Central memory CD4-positive, alpha-beta T cell (primary cell): ENCODE measurements at places on chromosomes 3 and 15.

GRCh38 chr3:170471149-170471548 is 52.5 kb downstream of the CLDN11 start:
- DNase-seq: no peak

DNA sequence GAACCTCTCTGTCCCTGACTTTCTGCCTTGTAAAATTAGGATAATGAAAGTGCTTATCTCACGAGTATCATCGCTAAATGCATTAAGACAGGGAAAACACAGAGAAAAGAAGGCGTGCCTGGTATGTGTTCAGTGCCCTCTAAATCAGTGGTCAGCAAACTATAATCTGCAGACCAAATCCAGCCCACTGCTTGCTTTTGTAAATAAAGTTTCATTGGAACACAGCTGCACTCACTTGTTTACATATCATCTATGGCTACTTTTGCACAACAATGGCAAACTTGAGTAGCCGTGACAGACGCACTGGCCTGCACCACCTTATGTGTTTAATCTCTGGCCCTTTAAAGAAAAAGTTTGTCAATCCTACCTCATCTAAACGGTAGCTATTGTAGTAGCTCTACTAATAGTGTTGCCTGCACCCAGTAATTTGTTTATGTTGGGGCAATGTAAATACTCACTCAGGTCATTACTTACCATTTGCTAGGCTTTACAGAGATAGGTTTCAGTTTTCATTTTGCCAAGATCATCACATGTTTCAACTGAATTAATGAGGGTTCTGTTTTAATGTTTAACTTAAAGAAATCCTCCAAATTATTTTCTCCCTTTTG is 229.4 kb downstream of the FEZF2 start:
- DNase-seq: no peak

- no peak for DNase-seq
These were observed 8.3 kb downstream of the BDH1 start for GRCh38 chr3:197547306-197548011.

DNA sequence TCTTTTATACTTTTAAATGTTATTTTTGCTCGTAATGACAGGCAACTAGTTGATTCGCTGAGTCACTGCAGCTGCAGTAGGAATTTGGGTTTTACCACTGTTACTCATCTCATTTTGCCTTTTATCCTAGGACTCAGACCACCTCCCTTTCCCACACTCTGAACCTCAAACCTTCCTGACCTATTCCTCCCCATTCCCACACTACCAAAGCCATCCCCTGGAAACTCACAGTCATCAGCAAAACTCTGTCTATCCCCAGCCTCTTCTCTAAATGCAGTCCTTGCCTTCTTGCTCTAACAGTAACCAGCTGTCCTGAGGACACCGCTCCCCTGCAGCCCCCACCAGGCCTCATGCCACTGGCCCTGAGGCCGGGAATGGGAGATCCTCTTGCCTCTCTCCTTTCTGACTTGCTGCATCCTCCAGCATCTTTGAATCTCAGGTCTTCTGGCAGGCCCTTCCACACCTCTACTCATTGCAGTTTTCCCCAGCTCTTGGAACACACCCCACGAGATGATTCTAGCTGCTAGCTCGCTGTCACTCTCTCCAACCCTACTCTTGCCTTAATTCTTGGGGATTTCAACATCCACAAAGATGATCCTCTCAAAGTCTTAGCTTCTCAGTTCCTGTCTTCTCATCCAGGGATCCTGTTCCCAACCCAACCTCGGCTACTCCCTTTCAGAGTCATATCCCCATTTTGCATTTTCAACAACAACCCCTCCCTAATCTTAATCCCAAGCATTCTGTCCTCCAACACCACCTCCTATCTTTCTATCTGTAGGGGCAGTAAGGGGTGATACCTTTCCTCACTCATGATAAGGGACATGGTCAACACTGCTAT is 55.9 kb upstream of the C3orf80 start:
- DNase-seq: no peak

- no peak for DNase-seq
These were observed 54.6 kb upstream of the MYZAP start for GRCh38 chr15:57537072-57537471.

DNA sequence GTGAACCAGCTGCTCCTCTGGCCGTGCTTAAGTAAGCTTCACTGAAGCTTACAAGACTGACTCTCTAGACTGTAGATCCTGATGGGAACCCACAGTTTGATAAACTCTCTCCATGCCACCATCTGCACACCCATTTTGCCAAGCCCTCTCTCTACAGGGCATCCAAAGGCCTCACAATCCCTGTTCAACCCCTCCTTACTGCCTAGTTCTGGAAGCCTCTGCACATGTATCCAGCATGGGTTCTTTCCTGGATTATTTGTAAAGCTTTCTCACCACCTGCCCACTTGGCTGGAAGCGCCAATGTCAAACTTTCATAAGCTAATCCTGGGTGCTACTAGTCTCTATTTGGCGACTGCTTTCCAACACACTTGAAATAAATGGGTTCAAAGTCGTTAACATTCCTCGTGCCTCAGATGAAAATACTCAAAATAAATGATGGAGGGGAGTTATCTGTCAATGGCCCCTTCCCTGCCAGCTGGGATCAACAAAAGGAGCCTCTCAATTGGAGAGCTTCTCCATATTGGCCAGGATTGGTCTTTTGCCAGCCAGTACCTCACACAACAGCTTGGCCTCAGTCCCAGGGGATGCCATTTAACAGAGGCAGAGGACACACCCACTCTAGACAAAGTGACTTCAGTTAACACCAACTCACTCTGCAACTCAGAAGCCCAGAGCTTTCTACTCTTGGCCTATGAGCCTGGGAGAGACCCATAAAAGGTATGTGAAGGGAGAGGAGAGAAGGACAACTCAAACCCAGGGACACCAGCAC is 48.1 kb downstream of the SH3BP5 start:
- DNase-seq: no peak

DNA sequence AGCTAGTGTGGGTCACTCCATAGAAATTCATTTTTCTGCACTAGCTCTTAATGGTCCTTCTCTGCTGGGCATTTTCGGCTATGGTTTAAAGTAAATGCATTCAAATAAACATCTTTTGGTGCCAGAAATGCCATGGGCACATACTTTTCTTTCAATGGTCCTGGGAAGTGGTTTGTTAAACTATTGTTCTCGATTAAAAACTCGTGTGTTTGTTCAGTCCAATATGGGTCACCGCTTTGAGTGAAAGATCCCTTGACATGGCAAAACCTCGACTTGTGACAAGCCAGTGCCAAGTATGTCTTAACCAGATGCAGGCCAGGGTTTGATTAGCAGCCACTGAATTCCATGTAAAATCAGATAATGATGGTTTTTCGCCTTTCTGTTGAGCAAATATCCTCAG is 331.9 kb upstream of the WNT5A start:
- no peak for DNase-seq

- DNase-seq: peak; percentile 63
These were observed 15.2 kb downstream of the EFCC1 start for GRCh38 chr3:129016356-129016719.

DNA sequence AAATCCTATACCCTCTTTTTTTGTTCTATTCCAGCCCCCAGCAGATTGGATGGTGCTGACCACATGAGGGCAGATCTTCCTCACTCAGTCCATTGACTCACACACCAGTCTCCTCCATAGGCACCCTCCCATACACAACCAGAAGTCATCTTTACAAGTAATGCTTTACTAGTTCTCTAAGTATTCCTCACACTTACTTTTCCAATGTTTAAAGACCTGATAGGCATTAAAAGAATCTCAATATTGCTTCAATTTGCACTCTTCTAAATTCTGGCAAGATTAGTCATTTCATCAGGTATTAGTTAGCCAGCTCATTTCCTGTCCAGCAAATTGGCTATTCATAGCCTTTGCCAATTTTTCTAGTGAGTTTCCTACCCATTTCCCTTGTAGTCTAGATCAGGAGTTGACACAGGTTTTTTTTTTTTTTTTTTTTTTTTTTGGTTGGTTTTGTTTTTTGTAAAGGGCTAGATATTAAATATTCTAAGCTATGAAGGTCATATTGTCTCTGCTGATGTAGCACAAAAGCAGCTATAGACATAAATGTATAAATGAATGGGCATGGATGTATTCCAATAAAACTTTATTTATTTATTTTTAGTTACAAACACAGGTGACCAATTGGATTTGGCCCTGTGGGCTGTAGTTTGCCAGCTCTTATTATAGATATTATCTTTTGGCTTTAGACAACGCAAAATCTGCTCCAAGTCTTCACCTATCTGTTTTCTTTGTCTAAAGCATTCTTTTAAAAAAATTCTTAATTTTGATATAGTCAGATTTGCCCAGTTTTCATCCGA is 76.1 kb downstream of the ABHD5 start:
- DNase-seq: no peak

DNA sequence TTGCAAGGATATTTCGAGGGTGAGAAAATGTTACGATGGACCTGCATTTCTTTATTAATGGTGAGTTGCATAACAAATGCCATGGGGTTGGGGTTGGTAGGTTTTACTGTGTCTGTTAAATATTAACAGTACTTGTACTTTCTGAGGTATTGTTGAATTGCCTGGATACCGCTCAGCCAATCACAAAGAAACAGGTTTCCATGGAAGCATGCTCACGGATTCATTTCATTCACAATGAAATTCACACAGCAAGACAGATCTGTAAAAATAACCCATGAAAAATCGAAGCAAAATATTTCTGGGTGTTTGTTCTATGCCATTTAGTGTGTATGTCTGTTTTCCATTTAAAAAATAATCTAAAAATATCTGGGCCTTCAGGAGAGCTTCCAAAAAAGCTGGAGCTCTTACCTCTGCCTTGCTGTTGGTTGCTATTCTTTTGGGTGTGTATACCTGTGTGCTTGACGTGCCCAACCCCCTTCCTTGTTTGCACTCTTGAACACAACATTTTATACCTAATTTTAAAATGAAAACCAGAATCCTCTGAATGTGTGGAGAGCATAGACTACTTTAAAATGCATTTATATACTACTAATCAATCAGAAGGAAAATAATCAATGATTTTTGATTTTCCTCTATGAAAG is 479.8 kb upstream of the TBL1XR1 start:
- no peak for DNase-seq

DNA sequence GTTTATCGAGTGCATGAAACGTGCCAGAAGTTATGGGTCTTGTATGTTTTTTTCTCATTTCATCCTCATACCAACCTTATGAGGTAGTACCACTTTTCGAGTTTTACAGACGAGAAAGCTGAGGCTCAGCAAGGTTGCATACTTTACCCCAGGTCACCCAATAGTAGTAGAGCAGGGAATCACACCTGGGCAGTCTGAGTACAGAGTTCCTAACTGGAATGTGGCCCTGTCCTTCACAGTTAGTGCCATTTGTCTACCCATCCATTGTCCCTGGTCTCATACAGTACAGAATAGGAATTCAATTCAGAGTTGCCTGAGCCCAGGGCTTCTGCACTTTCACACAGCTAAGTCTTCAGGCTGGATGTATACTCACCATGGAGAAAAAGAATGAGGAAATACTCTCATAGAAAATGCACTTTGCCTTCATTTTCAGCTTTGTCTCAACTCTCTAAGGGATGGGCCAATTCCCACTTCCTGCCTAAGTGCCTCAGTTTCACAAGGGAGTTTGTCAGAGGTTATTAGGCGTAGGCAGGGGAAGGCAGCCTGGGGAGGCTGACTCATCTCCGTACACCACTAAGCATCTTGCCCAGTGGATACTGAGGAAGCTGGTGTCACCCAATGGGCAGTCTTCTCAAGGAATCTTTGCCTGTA is 93.2 kb downstream of the TMEM212 start:
- no peak for DNase-seq

DNA sequence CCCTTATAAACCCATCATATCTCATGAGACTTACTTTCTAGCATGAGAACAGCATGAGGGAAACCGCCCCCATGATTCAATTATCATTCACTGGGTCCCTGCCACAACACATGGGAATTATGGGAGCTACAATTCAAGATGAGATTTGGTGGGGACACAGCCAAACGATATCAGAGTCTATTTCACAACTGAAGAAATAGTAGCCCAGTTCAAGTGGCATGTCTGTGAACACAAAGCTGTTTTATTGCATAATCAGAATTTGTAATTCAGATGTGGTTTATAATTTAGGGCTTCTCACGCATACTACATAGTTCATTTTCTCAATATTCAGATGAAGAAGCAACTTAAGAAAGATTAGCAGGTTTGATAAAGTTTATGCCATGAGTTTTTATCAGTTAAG is 1188.0 kb upstream of the ALCAM start:
- no peak for DNase-seq

DNA sequence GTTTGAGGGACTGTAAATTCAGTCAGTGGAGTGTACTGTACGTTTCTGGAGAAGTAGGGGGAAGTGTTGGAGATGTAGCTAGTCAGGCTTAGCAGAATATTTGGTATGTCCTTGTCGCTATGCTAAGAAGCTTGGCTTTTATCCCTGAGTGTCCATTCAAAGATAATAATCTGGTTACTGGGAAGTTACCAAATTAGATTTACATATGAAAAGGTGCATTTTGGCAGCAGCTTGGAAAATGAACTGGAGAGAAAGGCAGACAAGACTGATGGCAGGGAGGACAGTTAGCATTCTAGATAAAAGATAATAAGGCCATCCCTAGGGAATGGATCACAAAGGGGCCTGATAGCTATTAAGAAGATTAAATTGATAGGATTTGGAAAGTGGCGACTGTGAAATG is 58.7 kb downstream of the P2RY1 start:
- DNase-seq: no peak

- DNase-seq: no peak
These were observed 191.6 kb upstream of the MEIS2 start for GRCh38 chr15:37291920-37292319.

DNA sequence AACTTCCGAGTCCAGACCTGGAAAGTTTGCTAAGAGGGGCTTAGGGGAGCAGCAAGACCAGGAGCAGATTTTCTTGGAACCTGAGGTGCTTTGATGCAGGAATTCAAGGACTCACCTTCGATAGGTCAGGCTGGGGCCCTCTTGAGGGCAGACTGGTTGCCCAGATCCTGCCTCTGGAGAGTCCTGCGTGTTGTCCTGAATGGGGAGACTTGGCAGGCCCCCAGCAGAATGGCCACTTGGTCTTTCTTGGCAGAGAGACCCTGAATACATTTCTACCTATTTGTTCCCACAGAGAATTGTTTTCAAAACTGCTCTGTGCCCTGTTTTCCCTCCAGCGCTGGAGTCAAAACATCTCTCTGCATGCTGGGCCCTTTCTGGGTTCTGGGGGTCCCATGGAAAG is 4.2 kb downstream of the KLF13 start:
- DNase-seq: no peak

GRCh38 chr3:128855569-128855968 is 23.9 kb upstream of the ACAD9 start:
- DNase-seq: no peak

DNA sequence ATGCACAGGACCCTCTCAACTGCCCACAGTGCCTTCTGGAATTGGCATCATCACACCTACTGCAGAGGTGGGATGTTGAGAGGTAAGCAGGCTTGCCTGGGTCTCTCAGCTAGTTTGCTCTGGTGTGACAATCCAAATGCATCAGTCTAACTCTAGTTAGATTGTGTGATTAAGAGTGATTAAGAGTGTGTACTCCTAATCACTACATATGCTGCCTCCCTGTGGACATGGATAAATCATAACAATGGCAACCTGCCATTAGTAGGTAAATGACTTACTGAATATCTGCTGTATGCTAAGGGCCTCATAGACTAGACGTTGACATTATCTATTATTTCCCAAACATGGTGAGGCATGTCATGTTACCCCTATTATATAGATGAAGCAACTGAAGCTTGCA is 342.1 kb downstream of the OCA2 start:
- no peak for DNase-seq
